ENCODE measurements at places on chromosomes 6 and 20. TPM values are rescaled to one million over a fixed set of nuclear protein-coding genes. Genes with fewer than 3 reads are reported as not detected.

DNA sequence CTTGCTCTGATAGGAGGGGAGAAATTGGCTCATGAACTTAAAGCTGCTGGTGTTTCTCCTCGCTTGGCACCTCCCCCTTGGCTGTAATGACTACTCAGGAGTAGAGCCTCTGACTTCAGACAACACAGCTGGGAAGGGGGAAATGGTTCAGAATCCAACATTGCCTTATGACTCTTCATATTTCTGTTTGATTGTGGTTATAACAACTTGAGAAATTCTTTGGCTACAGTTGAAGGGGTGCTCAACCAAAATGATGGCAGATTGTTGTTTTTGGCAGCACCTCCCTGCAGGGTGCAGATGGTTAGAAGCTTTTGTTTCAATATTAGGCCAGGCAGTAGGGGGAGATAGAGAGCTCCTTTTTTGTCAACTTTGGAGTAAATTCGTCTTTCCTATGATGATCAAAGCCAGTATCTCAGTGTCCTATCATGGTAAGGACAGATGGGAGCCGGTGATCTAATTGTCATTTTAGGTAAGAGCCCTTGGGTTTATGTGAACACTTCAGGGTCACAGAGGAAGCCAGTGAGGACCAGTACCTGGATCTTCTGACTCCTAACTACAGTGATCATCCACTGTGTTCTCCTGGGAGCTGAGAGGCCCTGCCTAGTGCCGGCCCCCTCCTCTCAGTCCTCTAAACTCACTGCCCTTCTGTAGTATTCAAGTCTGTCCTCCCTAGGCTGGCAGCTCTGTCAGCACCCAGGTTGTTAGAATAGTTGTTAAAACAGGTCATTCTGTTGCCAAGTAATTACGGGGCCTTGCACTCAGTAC is 39.9 kb downstream of the RPRD1B start:
- DNase-seq: no peak

DNA sequence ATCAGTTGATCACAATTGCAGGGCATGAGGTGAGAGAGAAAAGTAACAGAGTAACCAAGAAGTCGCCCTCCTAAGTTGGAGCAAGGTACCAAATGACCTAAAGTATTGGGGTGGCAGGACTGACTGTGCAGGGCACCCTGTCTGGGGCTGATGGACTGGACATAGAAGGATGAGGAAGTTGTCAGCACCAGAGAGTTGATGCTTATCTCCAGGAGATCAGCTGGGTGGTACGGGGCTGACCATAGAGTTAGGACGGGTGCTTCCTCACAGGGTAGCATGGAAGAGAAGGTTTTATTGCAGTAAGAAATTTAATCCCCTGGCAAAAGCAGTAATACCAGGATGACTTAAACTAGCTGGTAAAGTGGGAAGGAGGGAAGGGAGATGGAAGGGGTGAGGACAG is 66.7 kb downstream of the TMEM170B start:
- DNase-seq: no peak

DNA sequence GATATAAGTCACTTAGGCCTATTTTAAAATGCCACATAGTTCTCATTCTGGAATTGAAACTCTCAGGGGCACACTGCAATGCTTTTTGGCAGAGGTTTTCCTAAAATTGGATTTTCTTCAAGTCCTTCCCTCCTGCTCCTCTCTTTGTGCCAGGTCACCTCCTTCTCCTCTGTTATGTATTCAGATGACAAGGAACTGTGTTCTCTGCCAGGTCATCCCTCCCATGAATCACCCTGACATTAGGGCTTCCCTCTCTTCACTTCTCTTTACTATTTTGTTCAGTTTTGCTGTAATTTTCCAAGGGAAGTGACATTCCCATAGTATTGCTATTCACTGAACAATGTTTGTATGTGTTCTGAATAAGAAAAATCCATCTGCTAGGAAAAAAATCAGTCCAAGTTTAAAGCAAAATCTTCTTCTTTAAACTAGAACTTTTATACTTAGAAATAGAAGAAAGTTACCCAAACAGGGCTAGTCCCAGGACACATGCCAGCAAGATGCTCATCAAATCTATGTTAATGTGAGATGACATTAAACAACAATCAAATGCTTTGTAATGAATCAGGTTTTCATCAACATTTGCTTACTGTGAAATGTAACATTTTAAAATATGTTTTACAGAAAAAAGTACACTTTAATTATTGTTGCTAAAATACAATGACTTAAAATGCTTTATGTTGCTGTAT is 461.1 kb downstream of the MMUT start:
- no peak for DNase-seq

GRCh38 chr20:57882451-57883161 is 172.8 kb upstream of the PMEPA1 start:
- peak; percentile 45 for DNase-seq

DNA sequence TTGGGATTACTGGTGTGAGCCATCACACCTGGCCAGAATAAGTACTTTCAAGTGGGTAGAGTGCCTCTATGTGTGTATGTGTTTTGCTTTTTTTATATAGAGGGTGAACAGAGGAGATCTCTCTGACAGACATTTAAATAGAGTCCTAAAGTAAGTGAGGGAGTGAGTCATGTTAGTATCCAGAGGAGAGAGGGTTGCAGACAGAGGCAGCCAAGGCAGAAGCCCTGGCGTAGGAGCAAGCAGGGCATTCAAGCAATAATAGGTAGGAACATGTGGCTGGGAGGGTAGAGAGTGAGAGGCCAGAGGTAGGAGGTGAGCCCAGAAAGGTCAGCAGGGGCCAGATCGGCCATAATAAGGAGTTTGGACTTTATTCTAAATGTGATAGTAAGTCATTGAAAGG is 48.9 kb downstream of the PHF20 start:
- no peak for DNase-seq

DNA sequence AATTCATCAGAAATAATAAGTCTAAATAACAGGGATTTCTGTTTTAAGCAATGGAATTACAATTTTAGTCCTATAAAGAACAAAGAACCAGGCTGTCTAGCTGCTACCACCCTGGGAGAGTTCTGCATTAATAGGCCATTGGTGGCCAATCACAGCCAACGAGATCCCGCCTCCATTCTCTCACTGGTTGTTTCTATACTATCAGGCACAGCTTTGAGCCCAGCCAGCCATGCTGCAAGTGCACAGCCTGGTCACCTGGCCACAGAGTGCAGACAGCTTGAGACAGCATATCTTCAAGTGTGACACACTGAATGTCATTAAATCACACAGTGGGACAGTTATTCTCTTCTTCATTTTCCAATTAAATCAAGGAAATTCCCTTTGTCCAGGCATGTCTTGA is 16.1 kb upstream of the RAB22A start:
- DNase-seq: no peak

DNA sequence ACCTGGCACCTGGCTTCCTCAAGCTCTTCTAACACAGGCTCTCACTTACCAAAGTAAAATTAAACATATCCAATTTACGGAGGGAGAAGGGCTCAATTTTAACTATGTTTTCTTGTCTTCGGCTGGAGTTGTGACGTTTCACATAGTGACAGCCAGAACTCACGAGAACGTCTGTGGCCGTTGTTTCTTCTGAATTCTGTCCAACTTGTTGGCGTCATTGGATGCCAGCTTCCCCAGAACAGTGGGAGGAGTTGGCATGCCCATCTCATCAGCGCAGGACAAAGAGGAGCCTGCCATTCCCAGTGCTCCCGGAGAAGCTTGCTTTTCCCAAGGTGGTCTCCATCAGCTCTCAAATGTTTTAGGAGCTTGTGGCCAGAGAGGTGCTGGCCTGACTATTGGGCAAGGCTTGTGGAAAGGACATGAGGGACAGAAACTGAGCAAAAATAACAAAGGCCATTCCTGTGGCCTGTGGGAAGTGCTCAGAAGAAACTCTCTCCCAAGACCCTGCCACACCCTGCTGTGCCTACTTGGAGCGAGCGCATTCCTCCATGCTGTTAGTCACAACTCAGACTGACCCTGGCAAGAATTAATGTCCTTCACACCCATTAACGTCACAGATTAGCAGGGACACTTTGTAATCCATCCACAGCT is 265.4 kb upstream of the CDH4 start:
- DNase-seq: no peak

- peak; percentile 27 for DNase-seq
Observed at GRCh38 chr20:37528446-37529213, 954 bp upstream of the BLCAP start.

DNA sequence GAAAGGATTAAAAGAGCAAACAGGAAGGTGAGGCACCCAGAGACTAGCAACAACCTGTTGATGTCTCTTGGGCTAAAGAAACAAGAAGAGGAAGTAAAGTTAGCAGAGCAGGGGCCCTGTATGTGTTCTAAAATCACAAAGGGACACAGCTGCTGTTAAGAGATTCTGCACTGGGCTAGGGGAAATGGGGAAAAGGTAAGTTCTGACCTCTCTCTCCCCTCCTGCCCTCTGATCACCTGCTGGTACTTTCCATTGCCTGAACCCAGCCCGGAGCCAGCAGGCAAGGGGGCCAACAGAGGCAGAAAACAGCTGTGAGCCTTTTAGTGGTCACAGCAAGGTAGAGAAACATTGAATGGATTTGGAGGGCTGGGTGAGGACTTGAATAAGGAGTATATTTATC is 13.5 kb upstream of the CNR1 start:
- DNase-seq: no peak

GRCh38 chr6:150072201-150072600 is 3.3 kb upstream of the ULBP3 start:
- DNase-seq: no peak

DNA sequence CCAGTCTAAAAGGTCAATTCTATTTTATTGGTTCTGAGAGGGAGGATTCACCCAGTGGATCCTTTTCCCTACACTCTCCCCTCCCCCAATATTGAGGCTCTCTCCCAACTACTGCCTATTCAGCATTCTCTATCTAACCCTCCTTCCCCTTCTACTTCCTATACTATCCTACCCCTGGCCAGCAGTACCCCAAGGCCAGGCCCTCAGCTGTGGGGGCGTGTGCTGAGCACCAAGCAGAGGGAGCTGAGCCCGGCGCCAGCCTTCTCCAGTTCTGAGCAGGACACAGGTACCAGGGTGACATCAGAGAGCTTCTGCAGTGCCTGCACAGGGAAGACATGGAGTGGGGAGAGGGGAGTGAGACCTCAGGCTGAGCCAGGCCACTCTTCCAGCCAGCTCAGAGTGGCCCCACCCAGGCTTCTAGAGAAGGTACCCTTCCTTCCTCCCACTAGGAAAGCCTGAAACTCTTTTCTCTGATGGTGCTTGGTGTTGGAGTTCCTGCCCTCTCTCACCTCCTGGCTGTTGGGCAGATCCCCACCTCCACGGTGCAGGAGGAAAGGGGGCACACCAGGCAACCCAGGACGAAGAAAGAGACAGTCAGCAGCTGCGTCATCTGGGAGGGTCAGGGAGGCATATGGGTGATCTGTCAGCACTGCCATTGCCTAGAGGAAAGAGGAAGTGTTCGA is 1.9 kb downstream of the DDAH2 start:
- DNase-seq: no peak

DNA sequence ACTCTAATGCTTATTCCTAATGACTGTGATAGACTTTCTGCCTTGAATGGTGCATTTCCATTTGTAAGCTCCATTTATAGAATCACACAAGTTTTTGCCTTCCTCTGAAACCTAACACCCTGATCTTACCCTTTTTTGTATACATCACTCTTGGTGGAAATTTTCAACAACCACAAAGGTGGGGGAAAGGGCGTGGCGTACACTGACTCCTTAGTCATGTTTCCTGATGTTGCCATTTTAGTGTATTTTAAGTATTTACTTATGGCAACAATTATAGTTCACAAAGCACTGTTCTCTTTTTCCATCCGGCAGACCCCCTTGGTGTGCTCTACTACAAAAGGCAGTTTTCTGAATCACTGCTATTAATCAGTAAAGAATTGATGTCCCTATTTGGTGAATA is 92.0 kb downstream of the ATXN1 start:
- no peak for DNase-seq

DNA sequence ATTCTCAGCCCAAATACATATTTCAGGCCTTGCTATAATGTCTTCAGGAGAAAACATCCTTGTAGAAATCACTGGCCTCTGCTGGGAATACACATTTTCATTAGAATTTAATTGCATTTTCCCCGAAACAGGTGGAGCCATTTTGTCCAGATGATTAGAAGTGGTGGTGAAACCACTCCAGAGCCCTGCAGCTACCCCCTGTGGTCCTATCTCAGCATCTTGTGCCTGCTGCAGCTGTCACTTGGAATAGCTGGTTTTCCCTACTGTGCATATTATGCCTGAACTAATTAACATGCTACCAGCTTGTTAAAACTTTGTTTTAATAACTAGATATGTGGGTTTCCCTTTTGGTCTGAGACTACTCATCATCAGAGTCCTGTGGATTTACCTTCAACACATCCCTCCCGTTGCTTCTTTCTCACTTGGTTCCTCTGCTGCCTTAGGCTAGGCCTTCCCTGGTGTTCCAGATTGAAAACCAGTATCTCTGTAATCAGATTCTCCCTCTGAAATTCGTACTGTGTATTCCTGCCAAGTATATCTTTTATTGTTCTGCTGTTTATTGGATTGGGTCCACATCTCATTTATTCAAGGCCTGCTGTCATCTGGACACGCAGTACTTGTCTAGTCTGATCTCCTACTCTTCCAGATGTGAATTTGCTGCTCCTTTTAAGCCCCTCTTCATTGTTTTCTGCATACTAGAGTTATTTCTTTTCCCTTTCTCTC is 15.2 kb downstream of the DNAH8 start:
- no peak for DNase-seq

GRCh38 chr6:1390946-1391799 is 1.8 kb downstream of the FOXF2 start:
- DNase-seq: no peak

DNA sequence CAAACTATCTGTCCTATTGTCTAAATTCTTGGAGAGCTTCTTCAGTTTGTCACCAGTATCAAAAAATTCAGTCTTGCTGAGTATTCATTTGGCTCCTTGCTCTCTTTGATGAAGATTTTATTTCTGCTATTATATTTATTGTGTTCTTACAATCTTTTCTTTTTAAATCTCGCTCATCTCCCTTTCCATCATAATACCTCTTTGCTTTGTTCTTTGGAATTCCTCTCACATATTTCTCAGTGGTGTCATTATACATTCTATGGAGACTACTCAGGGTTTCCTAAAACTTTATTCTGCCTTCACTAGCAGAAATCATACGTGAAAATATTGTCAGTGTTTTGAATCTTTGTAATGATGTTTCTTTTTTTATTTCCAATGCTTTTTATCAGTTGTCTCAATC is 445.2 kb upstream of the ID4 start:
- DNase-seq: no peak

DNA sequence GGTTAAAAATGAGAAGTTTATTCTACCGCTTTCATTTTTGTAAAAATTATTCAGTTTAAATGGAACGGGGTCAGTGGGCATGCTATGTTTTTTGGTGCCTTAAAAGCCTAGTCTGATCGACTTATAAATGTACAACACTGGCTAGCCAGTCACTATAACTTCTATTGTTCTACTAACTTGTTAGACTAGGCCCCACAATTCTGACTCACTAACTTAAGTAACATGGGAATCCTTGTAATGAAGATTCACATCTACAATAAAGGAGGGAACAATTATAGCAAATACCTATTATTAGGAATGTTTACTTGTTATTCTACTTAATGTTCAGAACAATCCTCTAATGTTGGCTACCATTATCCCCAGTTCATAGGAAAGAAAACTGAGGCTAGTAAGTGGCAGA is 28.5 kb downstream of the REPS1 start:
- no peak for DNase-seq

AIF1 gene
- 0.59 TPM for total RNA-seq

SLC17A2 gene
- total RNA-seq: 0.21 TPM

NDUFAF4 gene
- total RNA-seq: 53.0 TPM

PRPH2 gene
- not detected for total RNA-seq

ARFGEF3 gene
- total RNA-seq: 24.0 TPM
